ENCODE measurements at places on chromosomes 6 and 20.

DNA sequence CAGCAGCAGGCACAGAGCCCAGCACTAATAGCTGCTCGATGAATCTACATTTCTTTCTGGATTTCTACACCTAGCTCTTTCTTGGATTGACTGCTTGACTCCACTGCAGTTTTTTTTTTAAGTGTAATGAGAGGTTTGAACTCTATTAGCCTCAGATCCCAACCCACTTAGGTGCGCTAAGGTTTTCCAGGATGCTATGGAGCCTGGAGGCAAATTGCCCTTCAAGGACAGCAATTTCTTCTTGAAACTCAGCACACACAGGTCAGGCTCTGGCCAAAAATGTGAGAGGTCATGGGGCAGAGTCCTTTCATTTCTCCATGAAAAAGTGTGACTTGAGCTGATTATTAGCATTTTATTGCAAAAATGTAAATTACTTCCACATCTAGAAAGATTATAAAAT is 52.3 kb upstream of the TIAM2 start:
- no peak for DNase-seq

DNA sequence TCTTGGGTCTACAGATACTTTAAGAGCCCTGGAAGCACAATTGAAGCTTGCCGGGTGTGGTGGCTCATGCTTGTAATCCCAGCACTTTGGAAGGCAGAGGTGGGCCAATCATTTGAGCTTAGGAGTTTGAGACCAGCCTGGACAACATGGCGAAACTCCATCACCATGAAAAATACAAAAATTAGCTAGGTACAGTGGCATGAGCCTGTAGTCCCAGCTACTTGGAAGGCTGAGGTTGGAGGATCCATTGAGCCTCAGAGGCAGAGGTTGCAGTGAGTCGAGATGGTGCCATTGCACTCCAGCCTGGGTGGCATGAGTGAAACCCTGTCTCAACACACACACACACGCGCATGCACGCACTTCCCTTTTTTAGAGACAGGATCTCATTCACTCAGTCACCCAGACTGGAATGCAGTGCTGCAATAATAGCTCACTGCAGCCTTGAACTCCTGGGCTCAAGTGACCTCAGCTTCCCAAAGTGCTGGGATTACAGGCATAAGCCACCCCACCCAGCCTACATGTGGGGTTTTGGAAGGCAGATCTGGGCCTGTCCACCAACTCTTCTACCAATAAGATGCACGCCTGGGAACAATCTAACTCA is 182.5 kb upstream of the JARID2 start:
- DNase-seq = no peak

- DNase-seq = no peak
Observed at GRCh38 chr6:155377061-155377460, 62.8 kb upstream of the TFB1M start.

DNA sequence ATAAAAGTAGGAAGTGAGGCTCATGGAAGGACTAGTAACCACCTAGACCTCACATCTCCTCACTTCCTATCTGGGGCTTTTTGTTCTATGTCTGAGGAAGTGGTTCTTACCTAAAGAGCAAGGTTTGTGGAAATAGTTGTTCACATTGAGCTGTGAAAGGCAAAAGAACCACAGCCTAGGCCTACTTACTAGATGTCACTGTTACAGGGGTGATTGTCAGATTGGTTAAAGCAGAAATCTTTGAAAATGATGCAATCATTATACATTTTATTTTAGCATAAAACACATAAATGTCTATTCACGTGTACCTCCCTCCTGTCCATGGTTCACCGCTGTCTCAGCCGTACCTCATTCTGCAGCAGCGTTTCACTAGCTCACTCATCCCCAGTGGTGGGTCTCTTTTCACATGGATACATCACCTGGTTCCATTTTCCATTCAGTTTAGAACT is 268.8 kb downstream of the TMEM242 start:
- peak; percentile 40 for DNase-seq

- no peak for DNase-seq
Observed at GRCh38 chr6:44122801-44123200, 4.5 kb downstream of the MRPL14 start.

GRCh38 chr6:8203337-8203736 is 101.0 kb upstream of the EEF1E1 start:
- DNase-seq = no peak

GRCh38 chr6:5762561-5762968 is 244.2 kb downstream of the NRN1 start:
- DNase-seq = no peak

DNA sequence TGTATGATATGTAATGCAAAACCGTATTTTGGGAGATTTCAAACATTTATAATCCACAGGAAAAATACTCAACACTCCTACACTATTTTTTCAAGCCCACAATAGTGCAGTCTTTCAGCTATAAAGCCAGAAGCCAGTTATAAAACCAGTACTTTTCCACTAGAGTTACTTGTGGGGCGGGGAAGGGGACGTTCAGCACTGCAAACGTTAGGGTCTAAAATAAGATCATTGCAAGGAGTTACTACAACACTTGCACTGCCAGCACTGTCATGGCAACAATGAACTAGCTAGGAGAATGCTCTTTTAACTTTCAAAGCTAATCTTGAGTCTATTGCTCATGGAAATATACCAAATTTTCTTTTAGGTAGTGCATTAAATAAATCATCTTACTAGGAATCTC is 14.7 kb downstream of the SESN1 start:
- no peak for DNase-seq

DNA sequence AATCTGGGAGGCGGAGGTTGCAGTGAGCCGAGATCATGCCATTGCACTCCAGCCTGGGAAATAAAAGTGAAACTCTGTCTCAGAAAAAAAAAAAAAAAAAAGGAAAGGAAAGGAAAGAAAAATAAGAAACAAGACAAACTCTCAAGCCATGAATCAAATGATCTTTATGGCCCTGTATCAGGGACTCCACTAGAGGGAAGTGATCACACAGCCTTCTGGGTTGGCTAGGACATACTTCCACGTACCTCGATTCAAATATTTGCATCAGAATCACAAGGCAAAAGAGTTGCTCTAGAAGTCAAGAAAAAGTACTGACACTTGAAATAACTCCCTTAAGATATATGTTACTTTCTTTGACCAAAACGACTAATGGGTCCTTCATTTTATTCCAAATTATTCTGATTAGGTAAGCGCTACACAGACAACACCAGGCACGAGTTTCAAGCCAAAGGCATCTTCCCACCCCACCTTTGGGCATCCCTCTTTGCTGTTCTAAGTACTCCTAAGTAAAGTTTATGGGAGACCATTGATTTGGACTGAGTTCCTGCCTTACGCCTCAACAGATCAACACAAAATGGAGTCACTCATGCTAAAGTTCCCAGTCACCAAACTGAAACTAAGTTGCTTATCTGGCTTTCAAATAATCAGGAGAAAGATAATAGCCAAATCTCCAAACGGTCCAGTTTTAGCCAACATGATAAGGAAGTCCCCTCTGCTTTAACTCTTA is 77.5 kb upstream of the NT5E start:
- DNase-seq = no peak

- no peak for DNase-seq
Observed at GRCh38 chr20:10629946-10630650, 43.7 kb downstream of the JAG1 start.

DNA sequence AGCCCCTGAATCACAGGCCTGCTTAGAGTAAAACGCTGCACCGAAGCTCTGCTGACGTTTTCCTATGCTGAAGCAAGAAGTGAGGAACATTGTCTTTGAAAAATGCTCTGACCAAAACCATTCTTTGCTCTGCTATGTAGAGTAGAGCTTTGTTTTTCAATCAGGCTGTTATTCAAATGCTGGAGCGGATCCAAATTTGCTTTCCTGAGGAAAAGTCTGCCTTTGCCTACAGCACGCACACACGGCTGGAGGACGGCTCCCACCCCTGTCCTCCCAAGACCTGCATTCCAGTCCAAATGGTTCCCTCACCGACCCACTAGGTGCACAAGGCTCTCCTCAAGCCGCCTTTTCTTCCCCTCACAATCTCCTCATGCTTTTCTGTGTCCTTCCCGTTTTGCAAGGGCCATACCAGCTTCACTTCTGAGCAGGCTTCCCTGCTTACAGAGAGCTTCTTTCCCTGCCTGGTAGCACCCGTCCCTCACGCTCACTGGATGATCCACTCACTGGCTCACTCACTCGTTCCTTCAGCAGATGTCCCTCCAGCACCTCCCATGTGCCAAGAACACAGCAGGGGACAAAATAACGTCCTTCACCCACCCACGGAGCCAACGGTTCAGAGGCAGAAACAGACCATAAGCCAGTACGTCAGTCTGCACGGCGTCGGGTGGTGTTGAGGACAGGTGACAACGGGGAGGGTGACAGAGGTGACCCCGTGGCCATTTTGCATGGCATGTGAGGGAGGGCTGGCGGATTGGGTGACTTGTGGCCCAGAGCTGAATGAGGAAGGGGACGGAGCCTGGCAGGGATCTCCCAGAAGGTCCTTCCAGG is 137.9 kb upstream of the NEDD9 start:
- DNase-seq = no peak

- DNase-seq = no peak
Observed at GRCh38 chr6:145898376-145898775, 65.8 kb downstream of the SHPRH start.

DNA sequence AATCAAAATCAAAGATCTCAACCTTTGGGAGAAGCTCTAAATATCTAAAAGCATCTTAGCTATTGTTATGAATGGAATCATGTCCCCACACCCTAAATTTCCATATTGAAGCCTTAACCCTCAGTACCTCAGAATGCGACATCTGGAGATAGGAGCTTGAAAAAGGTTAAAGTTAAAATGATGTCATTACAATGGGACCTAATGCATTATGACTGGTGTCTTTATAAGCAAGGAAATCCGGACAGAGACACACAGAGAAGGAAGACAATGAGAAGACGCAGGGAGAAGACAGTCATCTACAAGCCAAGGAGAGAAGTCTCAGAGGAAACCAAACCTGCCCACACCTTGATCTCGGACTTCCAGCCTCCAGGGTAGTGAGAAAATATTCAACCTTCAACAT is 46.1 kb downstream of the KIF13A start:
- DNase-seq = no peak

DNA sequence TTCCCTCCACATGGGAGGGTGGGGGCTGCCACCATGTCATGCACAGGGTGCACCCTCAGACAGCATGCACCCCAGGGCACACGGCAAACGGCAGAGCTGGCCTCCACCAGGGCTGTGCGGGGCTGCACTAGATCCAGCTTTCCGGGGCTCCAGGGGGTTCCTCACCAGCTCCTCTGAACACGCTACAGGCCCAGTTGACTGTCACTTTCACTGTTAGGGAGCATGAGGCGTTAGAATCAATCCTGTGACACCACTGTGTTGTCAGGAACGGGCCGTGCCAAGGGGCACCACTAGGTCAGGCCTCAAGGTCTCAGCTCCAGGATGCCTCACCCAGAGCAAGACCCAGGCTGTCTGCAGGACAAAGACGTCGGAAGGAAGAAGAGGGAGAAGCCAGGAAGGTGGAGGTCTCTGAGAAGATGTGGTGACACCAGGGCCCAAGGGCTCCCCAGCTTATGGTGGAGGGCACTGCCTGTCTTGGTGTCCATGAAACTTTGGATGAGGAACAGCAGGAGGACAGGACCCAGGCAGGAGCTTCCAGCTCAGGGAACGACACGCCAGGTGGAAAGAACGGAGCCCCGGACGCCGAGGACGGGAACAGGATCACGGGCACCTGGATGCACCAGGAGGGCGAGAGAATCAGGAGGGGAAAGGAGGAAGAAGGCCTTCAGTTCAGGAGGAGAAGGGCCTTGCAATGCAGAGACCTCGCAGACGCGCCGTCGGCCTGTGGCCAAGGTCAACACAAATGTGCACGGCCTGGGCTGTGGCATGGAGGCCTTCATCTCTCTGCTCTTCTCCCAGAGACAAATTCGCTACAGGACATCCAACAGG is 49.5 kb downstream of the YTHDF1 start:
- no peak for DNase-seq

DNA sequence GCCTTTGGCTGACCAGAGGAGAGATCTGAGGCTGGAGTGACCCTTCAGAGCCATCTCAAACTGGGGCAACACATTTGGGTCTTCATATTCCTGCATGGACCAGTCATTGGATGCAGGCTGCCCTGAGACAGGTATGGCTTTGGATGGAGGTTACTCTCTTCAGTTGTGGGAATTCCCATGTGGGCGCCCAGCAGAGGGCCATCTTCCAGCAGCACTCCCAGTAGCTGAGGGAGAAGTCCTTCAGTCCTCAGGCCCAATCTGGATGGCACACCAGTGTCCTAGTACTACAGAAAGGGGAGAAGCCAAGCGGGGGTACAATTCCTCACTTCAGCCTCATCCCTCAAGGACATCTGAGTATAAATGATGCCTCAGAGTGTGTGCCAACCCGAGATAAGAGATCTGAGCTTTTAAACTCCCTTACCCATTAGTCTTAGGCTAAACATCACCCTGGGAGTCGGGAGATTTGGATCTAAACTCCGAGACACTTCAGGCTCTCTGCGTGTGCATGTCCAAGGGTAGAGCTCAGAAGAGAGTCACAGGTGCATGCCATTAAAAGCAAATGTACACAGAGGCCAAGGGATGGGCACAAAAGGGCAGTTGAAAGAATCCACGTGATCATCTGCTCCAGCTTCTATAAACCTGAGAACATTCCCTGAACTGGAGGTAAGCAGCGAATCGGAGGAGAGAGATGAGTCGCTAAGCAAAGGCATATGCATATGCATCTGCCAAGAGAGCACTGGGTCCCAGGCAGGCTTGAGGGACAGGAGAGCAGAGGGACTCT is 204.6 kb downstream of the CD83 start:
- no peak for DNase-seq

DNA sequence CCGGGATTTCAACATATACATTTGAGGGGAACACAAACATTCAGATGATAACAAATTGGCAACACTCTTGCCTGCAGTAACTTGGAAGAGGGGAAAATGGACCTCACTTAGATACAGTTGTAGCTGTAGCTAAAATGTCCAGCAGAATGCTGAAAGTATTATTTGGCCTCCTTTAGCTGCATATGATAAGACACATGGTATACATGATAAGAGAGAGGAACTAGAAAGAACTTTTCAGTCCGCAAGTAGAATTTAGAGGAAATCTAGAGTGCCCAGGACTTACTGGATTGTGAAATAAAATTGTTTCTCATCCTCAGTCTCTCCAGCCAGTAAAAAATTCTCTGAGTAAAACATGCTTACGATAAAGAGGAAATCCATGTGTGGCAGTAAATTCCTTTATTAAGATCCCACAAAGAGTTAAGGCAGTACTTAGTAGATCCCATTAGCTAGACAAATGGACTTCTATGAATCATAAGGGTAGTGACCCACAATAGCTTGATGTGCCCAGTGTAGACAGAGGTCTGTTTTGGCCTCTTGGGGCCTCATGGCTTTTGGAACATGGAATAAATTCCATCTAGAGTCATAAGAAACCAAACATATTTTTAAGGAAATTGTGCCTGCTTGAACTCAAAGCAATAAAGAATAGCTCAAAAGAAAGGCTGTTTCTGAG is 87.9 kb upstream of the RBM24 start:
- no peak for DNase-seq

GRCh38 chr6:24981386-24981760 is 45.6 kb upstream of the RIPOR2 start:
- DNase-seq = no peak
